ENCODE measurements at places on chromosomes 3 and 15.

DNA sequence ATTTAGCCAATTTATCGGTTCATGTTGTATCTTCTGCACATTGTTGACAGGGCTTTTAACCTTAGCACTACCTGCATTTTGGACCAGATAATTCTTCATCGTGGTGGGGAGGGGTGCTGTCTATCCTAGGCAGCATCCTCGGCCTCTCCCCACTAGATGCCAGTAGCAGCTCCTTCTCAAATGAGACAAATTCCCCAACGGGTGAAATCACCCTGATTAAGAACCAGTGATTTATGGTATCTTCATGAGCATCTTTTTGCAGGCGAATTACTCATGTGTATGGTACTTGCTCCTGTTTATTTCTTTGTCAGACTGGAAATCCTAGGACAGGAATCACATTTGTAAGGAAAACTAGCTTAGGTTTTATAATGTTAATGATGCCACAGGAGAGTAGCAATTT lies 68.0 kb downstream of the C3orf70 start:
- DNase-seq: no peak

DNA sequence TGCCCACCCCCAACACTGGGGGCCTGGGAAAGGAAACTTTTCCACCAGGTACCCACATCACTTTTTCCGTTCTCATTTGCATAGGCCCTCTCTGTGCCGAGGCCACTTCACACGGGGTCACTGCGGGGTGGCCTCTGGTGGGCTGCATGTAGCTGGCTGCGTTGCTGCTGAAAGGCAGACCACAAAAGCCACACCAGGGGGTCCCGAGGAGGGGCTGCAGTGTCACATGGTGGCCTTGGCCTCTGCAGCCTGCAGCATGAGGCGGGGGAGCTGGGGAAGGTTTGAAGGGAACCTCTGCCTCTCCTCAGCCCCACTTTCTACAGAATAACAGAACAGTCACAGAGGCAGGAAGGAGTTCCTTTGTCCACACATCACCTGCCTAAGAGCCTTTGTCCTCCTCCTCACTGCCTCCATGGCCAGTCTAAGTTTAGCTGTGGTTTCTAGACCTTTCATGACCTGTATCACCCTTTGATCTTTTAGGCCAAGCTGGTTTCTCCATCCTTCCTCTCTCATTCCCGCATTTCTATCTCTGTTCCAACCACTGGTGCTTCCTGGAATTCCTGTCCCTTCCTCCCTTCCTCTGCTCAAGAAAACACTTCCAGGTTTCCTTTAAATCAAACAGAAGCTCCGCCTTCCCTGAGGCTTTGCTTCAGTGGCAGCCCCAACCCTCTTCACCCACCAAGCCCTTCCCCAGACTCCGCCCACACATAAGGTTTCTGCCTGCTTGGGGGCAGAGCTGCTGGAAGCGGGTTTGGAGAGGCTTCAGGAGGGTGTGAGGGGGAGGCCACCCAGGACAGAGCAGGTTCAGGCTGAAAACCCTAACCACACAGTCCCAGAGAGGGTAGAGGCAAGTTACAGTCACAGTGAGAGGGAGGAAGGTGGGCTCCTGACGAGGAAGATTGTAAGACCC lies 150.7 kb upstream of the TLE3 start:
- no peak for DNase-seq

GRCh38 chr15:69337138-69337537 lies 38.4 kb downstream of the PAQR5 start:
- DNase-seq: no peak

GRCh38 chr15:37088436-37088835 lies 11.9 kb downstream of the MEIS2 start:
- DNase-seq: no peak

DNA sequence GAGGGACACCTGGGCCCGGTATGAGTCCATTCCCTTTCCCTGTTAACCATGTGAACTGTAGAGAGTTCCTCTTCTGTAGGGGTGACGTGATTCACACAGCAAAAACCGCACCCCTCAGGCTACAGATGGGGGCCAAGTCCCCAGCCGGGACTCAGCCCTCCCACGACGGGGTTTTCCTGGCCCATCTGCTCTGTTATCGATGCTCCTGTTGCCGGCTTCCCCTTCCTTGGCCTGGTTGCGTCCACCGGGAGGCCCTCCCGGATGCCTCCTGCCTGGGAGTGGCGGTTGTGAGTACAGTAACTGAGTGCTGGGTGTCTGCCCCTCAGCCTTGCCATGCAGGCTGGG lies 817 bp upstream of the PLXNA1 start:
- no peak for DNase-seq

DNA sequence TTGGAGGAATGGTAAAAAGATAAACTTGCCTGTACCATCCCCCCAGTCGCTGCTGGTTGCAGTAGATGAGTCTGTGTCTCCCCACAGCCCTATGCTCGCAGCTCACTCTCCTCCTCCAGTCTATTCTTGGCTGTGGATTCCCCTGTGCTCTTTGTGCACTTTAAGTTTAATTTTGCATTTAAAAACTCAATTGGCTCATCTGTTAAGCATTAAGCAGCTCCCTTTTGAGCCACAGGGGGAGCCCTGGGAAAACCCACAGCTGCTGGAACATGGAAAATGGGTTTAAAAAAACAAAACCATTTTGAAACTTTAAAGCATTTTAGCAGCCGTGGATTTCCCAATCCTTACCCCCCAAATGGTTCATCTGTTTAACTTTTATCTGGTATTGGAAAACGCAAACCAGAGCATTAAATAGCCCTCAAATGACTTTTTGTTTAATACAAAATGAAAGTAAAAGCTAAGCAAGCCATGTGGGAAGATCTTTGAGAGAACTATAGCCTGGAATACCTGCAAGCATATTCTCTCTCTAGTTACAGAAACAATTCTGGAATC lies 536.9 kb downstream of the ZIC1 start:
- DNase-seq: no peak

DNA sequence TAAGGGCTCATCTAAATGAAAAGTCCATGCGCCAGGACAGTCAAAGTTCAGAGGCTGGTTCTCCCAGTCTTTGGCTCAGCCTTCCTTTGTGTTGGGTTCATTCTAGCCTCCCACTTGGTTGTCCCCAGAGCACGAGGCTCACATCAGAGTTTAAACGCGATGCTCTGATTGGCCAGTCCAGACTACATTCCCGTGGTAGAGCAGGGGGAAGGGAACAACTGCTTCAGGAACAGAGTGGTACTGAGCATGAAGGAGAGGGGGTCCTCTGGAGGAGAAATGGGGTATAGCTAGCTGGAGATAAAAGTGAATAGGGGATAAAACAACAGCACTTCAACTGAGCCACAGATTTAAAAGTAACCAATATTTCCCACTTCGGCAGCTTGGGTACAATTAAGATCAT lies 32.2 kb downstream of the ANAPC13 start:
- no peak for DNase-seq

GRCh38 chr15:65275728-65276126 lies 11.0 kb downstream of the PARP16 start:
- DNase-seq: no peak

DNA sequence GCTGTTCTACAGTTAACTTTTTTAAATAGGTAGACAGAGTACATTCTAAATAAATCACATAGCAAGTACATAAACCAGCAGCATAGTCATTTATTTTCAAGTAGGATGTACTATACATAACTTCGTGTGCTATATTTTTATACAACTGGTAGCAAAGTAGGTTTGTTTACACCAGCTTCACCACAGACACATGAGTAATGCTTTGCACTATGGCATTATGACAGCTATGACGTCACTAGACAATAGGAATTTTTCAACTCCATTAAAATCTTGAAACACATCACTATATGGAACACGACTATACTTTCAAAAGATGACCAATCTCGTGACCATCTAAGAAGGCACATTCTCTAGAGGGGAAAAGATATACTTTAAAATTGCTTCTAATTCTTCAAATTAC lies 3.5 kb downstream of the TEX55 start:
- no peak for DNase-seq
